NCI-H1105 treated with DMSO at 0.1 percent for 48 hours (cell line): ENCODE measurements at places on chromosomes 12 and 14.

DNA sequence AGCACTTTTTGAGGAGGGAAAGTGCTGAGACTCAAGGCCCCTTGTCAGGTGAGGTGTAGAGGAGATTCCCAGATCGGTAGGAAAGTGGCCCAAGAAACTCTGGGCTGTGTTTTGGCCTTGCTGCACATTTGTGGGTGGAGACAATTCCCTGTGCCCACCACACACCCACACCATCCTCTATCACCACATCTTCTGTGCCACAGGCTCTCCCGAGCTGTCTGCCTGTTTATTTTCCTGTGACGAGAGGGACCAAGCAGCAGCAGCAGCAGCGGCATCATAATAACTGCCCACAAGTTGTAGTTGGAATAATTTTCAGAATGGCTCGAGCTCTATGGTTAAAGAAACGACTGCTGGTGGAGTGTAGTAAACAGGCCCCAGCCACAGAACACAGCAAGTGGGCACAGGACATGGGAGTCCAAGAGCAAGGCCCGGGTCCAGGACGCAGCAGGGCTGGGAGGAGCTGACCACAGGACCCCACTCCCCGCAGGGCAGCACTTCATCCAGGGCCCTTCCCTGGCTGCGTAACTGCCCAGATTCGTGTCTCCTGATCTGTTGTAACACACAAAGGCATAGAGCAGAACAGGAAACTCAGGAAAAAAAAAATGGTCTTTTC lies 55.6 kb upstream of the BCL2L14 start:
- DNase-seq = no peak

GRCh38 chr12:123242116-123242904 lies 9.1 kb downstream of the MTRFR start:
- peak; percentile 78 for DNase-seq

DNA sequence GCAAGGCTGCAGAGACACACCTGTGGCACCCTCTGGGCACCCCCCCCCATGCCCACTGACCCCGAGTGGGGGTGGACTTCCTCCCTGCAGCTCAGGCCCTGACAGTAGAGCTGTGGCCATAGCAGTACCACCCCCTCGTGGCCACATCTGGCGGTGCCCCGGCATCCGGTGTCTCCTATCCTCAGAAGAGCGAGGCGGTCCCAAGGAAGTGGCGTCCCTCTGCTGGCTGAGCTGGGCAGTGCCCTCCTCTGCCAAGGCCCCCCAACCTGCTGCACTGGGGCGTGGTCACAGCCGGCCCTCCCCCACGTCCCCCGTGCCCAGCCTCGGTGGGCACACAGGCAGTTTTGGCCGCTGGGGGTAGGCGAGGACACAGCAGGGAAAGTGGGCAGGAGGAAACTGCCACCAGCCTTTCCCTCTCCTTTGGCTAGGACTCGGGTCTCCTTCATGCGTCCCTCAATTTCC lies 6.0 kb upstream of the SLC6A12 start:
- peak; percentile 4 for DNase-seq

DNA sequence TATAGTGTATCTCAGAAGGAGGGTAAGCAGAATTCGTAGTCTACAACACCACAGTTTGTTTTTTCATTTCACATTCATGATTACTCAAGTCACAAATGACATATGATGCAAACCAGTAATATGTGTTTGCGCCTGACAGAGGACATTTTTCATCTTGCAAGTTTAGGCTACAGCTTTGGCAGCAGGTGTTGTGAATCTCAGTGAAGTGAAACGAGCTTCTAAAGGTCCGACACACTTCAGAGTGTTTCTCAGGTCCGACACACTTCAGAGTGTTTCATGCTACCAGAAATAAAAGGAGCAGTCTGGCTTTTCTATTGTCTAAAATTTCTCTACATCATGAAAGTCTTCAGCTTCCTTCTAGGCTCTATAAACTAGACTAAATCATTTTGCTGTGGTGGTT lies 22.7 kb downstream of the CLEC14A start:
- no peak for DNase-seq

- no peak for DNase-seq
Observed at GRCh38 chr14:33963892-33964291, 13.0 kb upstream of the EGLN3 start.

- no peak for DNase-seq
Observed at GRCh38 chr12:130127912-130128789, 34.1 kb upstream of the FZD10 start.

GRCh38 chr12:42469355-42470175 lies 120.0 kb downstream of the PRICKLE1 start:
- DNase-seq = no peak

GRCh38 chr14:38143659-38144505 lies 63.8 kb upstream of the SSTR1 start:
- DNase-seq = no peak

DNA sequence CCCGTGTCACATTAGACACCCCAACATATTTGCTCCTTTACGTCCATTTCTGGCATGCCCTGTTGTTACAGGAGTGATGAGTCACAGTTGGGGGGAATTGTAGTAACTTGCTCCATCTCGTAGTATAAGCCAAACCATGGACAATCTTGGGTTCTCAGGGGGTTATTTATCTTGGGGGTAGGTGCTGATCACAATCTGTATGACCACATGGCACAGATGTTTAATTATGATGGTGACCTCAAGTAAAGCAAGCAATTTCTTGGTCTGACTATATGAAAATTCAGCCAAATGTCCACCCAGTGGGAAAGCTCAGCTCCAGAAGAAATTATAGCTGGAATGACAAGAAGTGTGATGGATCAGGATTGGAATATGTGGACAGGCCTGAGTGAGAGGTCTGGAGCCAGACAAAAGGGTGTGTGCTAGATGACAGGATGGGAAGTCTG lies 32.1 kb upstream of the STON2 start:
- no peak for DNase-seq

- no peak for DNase-seq
Observed at GRCh38 chr14:100434033-100434601, 111.0 kb downstream of the SLC25A47 start.

- no peak for DNase-seq
Observed at GRCh38 chr12:104604070-104604994, 147.6 kb downstream of the CHST11 start.

DNA sequence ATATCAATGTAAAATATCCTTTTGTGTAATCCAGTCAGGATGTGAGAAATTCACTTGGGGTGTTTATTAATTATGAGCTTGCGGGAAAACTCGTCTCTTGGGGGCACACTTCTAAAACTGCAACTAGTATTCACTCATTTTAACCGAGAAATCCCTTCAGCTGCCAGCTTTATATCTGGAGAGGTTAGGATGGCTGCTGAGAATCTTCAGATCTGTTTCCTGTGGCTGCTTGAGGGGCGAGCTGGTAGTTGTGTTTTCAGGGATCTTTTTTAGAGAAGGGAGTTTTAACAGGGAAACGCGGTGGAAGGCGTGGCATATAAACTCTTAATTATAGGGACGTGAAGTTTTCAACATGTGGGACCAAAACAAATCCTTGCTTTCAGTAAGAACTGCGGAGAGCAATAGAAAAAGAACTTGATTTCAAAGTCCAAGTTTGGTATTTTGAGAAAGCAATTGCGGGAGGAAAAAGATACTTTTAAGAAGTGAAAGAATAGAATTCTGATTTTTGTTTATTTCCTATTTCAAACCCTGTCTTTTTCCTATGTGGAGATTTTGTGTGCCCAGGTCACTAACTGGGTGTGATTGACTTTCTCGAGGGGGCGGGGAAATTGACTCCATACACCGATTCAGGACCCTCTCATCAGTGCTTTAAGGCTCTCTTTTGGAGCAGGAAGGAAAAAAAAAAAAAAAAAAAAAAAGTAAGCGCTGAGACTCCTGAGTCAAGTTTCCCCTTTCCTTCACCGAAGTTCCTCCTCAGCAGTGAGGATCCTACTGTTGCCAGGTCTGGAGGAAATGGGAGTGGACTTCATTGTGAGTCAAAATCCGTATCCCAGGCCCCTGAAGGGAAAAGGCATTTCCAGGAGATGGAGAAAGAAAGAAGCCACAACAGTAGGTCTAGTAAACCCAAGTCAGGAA lies 1.1 kb downstream of the PPFIBP1 start:
- no peak for DNase-seq

DNA sequence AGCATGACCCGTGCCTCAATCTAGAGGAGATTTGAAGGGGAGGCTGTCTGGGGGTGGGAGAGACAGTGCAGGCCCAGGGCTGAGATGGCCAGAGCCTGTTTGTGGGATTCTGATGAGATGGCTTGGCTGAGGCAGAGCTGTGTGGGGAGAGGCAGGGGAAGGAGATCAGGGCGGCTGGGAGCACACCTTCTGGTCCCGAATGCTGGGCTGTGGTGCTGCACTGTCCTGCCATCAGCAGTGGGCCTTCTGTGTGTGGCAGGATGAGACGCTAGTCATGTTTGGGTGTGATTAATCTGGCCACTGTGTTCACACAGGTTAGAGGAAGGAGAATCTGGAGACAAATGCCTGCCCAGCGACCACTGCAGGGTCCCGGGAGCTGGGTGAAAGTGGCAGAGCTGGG lies 300.9 kb downstream of the CACNA1C start:
- no peak for DNase-seq

- DNase-seq = no peak
Observed at GRCh38 chr12:45477526-45477925, 252.0 kb upstream of the ARID2 start.

- no peak for DNase-seq
Observed at GRCh38 chr12:12551115-12551514, 11.5 kb downstream of the DUSP16 start.

- no peak for DNase-seq
Observed at GRCh38 chr12:113316155-113316554, 18.8 kb downstream of the SLC8B1 start.

DNA sequence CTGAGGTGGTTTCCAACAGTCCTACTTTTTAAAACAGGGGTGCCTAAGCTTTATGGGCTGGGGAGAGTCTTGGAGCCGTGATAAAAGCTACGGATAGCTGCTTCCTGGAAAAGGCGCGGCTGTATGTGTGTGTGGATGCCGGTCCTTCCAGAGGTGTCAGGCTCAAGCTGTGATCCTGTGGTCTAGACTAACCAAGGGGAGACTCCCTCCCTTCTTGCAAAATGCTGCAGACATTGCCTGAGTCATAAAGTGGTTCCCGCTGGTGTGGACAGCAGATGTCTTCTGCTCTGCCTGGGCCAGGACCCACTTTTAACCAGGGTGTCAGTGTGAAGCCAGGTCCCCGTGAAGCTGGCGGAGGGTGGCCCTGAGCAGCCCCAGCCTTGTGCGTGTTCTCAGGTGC lies 37.8 kb downstream of the CCDC92 start:
- no peak for DNase-seq

GRCh38 chr14:99703381-99703780 lies 19.3 kb downstream of the CYP46A1 start:
- no peak for DNase-seq

GRCh38 chr12:112126911-112127310 lies 1.6 kb downstream of the TRAFD1 start:
- DNase-seq = no peak

GRCh38 chr14:32737621-32738020 lies 201.1 kb upstream of the NPAS3 start:
- no peak for DNase-seq

DNA sequence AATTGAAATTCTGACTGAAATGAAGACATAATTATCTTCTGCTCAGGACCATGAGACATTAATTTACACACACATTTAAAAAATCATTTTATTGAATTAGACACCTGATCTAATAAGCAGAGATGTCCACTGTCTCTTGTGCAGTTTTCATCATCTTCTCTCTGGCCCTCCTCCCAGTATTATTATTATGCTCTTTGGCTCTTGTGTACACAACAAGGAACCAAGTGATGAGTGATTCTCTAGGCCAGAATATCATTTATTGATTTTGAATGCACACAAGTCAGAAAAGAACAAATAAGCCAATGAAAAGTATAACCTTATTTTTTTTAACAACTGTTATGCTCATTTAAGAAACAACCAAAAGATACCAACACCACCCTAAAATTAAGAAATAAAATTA lies 244.7 kb upstream of the KRR1 start:
- DNase-seq = no peak

DNA sequence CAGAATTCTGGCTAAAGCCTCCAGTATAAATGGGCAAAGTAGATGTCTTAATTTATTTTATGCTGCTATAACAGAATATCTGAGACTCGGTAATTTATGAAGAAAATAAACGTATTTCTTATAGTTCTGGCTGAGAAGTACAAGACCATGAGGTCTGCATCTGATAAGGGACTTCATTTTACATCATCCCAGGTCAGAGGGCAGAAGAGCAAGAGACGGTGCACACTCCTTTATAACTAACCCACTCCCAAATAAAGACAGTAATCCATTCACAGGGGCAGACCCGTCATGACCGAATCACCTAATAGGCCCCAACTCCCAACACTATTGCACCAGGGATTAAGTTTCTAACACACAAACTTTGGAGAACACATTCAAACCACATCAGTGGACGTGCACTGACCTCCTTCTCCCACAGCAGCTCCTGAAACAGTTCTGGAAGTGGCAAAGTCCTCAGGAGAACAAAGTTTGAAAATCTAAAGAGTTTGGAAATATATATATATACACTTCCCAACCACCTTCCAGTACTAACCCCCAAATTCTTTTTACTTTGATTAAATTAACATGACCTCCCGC lies 116.5 kb downstream of the MED13L start:
- DNase-seq = no peak

DNA sequence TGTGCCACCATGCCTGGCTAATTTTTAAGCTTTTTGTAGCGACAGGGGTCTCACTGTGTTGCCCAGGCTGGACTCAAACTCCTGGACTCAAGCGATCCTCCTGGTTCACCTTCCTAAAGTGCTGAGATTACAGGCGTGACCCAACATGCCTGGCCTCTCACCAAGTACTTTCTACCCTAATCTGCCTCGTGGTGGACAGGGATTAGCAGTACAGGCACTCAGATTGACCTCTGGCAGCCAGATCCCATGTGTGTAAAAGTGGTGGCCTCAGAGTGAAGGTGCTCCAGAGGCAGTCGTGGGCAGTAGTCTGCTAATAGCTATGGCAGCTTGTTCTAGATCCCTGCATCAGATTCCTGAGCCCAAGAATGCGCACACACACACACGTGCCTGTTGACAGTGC lies 30.9 kb downstream of the MTHFD1 start:
- no peak for DNase-seq

GRCh38 chr12:118055144-118055557 lies 5.8 kb downstream of the WSB2 start:
- peak; percentile 37 for DNase-seq

DNA sequence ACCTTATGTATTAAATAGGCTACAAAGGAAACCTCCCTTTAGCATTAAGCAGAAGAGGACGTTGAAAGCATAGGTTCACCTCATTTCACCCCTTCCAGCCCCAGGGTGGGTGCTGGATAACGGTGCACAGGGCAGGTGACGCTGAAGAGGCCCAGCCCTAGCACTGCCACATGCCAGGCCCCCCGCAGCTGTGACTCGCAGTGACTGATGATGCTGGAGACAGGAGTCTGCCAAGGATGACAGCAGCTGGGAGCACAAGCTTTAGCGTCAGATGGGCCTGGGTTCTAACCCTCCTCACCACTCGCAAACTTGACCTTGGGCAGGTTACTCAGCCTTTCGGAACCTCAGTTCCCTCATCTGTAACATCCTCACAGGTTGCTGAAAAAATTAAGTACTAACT lies 76.7 kb downstream of the TBK1 start:
- no peak for DNase-seq

DNA sequence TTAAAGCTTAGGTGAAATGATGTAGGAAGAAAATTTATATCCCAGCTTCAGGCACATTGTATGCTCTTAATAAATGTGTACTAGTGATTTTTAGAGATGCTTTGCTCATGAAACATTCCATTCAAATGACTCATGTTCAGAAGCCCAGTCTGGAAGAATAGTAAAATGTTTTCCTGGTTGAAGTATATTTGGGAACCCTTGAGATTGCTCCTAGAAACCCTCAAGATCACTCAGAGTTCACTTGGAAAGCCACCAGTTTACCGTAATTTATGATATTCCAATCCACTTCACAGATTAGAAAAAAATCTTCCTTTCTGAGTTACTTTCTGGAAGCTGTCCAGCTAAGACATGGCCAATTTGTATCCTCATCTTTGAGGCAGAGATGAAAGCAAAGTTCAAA lies 186.4 kb downstream of the SYT10 start:
- no peak for DNase-seq
